ENCODE measurements at places on chromosomes 4 and X.

DNA sequence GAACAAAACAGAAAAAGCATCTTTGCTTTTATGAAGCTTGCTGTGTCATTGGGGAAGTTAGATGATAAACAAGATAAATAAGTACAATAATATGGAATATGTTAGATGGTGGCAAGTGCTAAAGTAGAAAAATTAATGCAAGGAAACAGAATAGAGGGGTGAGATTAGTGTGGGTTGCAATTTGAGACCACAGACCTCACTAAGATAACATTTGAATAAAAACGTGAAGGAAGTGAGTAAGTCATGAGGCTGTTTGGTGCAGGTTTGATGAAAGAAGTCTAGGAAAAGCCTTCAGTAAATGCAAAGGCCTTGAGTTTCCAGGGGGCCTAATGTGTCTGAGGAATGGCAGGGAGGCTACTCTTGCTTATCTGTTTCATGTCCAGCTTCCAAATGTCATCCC is 102.5 kb downstream of the CFAP299 start:
- DNase-seq, result no peak

- no peak for DNase-seq
Observed at GRCh38 chr4:138945840-138946239, 69.7 kb upstream of the NOCT start.

DNA sequence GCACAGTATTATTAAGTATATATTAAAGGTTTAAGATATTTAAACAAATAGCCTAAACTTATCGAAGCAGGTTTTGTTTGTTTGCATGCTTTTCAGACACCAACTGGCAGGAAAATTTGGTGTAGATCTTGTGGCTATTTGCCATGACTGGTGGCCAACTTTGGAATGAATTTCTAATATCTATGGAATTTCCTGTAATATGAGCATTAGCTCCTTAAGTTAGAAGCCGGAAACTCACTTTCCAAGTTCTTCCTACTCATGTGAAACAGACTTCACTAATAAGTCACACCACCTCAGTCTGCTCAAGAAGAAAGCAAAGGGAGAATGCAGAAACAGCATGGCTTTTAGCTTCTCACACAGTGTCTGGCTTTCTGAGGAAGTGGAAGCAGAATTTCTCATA is 563.9 kb downstream of the GRXCR1 start:
- no peak for DNase-seq

DNA sequence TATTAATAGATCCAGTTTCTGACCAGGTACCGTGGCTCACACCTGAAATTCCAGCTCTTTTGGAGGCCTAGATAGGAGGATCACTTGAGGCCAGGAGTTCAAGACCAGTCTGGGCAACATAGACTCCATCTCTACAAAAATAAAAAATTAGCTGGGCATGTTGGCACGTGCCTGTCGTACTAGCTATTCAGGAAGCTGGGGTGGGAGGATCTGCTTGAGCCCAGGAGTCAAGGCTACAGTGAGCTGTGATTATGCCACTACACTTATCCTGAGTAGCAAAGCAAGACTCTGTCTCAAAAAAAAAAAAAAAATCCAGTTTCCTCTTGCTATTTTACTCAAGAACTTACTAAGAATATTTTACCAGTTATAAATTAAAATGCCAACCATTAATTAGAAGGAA is 91.7 kb downstream of the SLC10A6 start:
- DNase-seq, result no peak

DNA sequence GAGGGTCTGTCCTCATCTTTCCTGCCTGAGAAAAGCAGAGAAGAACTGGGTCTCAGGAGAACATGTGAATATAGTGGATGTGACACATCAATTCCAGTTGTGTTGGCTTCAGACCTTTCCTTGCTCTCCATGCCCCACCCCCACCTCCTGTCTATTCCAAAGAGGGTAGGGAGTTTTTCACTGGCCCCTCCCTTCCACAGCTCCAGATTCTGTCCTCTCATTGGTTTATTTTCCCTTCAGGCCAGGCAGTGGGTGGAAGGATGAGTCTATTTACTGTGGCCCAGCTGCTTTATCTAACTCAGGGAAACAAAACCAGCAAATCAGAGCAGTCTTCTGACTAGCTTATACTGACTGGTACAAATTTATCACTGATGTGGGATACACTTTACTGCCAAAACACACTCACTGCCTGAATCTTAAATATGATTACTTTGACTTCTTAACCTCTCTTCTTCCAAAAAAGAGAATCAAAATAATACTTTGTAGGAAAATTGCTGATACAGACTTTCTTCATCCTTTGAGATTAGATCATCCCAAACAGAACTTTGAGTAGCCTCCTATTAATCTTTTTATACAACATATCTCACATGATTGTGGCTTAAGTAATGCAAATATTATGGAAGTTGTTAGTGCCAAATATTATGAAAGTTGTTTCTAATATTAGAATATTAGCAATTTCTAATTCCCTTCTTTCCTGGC is 221.2 kb downstream of the MID1 start:
- DNase-seq, result no peak

DNA sequence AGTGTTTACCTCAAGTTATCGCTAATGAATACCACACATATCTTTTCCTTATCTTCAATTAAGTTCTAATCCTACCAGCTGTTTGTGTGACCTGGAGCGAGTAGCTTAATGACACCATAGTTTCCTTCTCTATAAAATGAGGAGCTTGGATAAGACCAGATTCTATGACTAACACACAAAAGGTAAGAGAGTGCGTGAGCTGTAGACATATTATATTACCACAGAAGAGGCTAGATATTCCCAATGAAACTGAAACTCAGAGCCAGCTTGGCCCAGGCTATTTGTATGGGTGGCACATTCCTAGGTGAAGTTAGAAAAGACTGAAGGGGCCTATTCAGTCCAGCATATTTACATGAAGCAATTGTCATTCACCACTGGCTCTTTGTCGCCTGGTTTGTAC is 30.2 kb downstream of the ASB5 start:
- DNase-seq, result no peak

- no peak for DNase-seq
Observed at GRCh38 chr4:147928400-147928799, 196.5 kb downstream of the ARHGAP10 start.

DNA sequence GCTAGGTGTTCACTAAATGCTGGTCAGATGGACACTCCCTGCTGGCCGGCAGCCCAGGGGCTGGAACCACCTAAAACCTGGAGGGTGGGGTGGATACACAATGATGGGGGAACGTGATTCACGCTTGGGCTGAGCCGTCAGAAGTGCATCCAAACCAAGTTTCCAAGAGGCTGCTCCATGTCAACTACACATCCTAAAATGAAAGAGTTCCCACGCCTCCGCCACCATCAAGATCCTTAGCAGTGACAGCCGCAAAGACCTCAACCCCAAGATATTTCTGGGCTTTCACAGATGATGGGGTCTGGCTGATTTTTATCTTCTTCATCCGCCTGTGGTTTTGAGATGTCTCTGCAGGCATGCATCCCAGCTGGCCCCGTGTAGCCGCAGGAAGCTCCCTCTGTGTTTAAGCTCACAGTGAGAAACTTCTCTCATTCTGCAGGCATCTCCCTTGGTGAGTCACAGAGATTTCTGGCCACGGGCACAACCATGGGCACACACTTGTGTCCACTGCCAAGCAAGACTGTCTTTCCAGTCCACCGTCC is 84.4 kb downstream of the HTRA3 start:
- no peak for DNase-seq

DNA sequence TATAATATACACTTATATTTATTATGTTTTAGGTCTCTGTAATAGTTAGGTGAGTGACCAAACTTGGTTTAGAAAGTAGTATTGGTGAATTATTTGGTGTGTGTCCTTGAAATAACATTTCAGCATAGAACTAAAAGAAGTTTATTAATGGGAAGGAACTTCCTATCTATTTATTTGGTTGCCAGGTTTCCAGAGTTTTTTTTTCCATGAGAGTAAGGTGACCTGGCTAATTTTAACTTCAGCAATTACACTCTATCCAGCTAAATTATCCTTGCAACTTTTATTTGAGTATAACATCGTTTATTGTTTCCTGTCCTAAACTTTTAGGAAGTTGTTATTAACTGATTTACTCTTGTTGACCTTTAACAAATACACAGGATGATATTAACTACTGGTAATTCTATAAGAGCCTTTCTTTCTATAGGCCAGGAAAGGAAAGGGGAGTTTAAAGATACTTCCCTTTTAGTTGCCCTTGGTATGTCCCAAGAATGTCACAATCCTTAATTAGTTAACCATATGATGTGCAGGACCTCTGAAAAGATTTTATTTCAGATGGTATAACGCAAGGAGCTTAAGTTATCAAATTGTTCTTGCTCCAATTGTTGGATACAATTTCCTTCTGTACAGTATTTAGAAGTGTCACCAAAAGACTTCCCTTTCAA is 18.9 kb downstream of the PRDM8 start:
- no peak for DNase-seq

DNA sequence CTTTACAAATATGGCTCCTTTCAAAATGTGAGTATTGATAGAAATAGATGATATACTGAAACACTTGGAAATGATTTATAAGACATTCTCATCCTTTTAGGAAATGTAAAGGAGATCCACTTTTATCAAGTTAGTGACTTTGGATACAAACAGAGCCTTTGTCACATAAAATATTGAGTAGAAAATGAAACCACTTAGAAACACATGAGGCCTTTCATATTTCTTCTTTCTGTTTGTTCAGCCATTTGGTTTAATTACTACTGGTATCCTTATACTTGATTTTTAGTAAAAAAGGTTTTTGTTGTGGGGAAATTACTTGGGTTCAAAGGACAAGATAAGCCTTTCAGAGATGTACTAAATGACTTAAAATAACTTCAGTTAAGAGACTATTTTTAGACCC is 4.1 kb downstream of the STOX2 start:
- DNase-seq, result no peak

GRCh38 chr4:159483782-159484741 is 381.2 kb downstream of the RAPGEF2 start:
- DNase-seq, result no peak

DNA sequence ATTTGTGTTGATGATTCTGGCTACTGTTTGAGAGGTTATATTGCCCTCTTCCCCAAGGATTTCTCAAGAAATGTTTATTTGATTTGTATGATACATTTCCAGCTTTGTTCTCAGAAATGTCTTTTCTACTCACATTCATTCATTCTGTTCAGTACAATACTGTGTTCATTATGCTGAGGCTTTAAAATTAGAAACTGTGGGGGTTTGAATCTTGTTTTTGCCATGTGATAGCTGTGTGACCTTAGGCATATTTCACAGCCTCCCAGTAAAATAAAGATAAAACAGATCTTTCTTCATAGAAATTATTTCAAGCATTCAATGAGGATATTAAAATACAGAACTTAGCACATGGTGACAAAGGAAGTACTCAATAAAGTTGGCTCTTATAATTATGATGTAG is 123.9 kb downstream of the DMD start:
- no peak for DNase-seq

DNA sequence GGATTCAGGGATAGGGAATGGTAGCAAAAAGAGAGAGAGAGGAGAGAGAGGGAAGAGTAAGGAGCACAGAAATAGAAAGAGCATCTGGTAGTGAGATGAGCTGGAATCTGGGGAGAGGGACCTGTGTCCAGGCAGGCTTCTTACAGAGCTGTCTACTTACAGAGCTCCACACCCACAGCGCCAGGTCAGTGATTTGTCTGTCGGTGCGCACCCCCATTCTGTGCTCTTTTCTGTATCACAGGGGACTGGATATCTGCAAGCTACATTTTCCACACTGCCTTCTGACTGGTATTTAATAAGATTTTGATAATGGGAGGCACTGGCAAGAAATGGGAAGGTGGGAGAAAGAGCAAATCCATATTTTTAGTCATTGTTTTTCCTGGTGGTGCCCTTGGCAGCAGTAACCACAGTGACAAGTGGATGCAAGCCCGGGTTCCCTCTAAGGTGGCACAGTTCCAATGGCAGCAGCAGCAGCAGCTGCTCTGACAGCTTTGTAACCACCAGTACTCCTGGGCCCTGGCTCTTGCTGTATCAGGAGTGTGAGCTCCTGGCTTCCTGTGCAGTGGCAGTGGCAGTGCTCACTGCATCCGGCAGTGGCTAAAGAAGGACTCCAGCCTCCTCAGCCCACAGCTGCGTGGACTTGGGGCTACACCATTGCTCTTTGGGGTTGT is 300.5 kb downstream of the TRIML1 start:
- no peak for DNase-seq

GRCh38 chrX:132023896-132024386 is 839 bp downstream of the STK26 start:
- DNase-seq, result no peak

- DNase-seq, result no peak
Observed at GRCh38 chr4:6444582-6444981, 27.8 kb downstream of the PPP2R2C start.

DNA sequence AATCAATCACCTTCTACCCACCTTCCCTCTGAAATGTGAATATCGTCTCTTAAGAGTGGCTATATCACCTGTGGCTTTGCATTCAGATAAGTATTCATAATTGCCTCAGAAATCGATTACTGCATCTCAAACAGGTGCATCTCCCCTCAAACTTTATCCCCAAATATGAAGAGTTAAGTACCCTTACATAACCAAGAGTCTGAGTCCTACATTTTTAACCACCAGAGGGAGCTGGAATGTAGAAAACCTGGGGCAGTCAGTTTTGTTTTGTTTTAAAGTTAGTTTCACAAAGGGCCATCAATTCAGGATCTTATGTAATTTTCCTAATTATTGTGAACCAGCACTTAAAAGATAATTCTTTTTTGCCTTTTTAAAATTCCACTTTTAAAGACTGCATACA is 5.7 kb downstream of the TCEANC start:
- DNase-seq, result no peak

GRCh38 chr4:139889901-139890300 is 224.3 kb downstream of the MGST2 start:
- no peak for DNase-seq

- no peak for DNase-seq
Observed at GRCh38 chrX:6941041-6941440, 206.5 kb upstream of the STS start.

DNA sequence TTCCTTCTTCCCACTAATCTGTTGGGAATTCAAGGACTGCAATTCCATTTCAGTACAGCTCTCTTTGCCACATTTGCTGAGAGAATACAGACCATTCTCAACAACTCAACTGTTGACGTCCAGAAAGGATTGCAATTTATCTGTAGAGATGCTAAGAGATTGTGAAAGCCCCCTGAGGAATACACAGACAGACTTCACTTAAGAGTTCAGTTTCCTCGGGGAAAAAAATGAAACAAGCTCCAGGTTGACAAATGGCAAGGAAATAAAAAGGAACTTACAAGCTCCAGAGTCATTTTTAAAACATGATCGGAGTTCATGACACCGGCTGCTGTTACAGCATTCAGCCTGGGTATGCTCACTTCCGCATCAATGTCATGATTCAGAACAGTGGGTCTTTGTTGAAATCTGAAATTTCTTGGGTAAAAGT is 13.8 kb downstream of the TLR10 start:
- DNase-seq, result no peak

DNA sequence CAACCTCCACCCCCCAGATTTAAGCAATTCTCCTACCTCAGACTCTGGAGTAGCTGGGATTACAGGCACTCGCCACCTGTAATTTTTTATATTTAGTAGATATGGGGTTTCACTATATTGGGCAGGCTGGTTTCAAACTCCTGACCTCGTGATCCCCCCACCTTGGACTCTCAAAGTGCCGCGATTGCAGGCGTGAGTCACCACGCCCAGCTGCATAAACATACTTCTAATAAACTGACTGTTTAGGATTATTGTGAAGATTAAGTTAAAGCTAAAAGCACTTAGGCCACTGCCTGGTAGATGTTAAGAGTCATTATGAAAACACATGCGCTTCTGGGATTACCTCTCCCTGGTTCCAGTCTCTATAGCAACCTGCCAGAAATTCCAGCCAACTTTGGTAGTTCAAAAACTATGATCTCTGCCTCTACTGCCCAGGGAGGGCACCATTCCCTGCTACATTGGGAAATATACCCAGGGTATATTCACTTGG is 30.2 kb upstream of the GRIA3 start:
- DNase-seq, result no peak

GRCh38 chrX:18871161-18871890 is 112.6 kb downstream of the PHKA2 start:
- no peak for DNase-seq
